Stimulated activated CD8-positive, alpha-beta memory T cell treated with anti-CD3 and anti-CD28 coated beads, Interleukin-4, amount 100 ng/mL, for 4 hours (primary cell): ENCODE measurements at places on chromosomes 2 and 18.

GRCh38 chr2:207791579-207792243, 22.0 kb upstream of the FZD5 start:
- no peak for DNase-seq

DNA sequence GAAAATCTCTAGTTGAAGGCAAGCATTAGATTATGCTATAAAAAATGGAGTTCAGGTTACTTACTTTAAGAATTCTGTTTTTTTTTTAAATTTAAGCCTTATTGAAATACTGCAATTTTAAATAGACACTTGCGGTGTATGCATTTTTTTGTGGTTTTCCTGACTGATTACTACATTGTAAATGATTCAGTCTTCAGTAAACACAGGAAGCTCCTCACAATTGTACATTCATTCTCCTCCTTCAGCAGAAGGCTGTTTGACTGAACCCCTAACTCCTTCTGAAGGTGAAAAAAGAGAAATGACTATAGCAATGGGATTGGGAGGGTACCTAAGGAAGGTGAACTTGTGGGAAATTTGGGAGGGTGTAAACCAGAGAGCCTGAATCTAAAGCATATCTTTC, 136.1 kb downstream of the GCA start:
- no peak for DNase-seq

DNA sequence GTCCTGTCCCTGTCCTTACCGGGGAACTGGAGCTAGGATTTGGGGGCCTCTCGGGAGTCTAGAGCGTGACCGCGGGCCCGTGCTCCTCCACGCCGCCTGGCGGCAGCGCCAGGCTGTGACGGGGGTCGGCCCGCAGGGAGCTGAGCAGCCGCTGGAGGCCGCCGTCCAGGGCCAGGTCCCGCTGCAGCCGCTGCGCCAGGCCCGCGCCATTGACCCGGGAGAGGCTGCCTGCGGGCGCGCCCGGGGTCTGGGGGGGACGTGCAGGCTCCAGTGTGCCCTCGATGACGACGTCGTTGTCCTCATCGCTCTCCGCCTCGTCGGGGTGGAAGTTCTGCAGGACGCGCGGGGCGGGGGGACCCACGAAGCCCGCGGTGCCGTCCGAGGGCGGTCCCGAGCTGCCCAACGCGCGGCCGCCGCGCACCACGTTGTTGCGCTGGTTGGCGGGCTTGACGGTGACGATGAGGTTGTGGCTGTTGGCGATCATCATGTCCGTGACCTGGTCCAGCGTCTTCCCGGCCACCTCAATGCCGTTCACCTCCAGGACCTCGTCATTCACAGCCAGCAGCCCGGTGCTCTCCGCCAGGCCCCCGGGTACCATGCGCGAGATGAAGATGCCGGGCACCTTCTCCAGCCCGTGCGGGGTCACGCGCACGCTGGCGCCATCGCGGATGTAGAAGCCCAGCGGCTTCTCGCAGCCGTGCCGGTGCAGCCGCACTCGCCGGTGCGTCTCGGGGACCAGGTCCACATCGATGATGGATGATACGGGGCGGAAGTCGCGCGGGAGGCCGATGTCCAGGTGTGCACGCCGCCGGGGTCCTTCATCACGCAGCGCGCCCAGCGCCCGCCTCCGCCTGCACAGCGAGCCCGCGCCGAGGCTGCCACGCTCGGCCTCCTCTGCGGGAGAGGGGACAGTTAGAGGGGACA, 50.9 kb downstream of the ADNP2 start:
- DNase-seq: no peak

DNA sequence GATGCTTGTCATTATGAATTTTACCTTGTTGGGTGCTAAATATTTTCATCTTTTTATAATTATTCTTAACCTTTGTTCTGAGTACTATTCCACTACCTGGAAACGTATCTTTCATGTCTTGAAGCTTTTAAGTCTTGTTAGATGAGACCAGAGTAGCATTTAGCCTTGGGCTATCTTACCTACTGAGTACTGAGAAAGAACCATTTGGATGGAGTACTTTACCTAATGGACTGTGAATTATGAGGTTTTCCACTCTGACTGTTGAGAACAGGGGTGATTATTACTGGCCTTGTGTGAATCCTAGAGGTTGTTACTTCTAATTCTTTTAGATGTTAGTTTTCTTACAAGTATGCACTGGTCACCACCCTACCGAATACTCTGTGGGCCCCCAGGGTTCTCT, 63.5 kb downstream of the CCDC102B start:
- DNase-seq: no peak

DNA sequence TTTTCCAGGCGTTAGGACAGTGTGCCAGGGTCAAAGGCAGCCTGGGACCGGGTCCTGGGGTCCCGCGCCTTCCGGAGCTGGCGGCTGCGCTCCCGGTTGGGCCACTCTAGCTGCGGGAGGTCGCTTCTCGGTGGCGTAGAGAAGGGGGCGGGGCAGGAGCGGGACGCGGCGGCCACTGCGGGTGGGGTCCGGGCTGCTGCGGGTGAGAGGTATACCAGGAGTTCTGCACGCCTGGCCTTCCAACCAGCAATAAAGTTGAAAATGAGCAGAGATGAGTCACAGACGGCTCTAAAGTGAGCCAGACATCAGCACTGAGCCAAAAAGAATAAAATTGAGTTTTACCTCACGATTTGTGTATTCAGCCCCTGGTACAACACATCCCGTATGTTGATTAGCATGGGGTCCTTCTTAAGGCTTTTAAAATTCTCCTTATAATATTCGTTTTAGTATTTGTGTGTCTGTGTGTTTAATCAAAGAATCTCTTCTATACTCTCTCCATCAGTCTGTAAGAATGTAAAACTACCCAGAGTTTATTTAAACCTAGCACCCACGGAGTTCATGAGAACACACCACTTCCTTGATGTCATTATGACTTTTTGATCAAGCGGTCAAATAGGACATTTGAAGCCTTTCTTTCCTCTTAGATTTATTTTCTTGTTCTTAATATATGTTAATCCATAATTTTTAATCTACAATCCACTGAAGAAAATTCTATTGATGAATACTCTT, at the start of gene C1GALT1C1L:
TSS of gene C1GALT1C1L (minus strand) at position 108 of the 729 bp plus-strand sequence. CDS start at position 1, 107 bp downstream.
- no peak for DNase-seq

GRCh38 chr2:138071720-138072719, 107.7 kb downstream of the HNMT start:
- no peak for DNase-seq

DNA sequence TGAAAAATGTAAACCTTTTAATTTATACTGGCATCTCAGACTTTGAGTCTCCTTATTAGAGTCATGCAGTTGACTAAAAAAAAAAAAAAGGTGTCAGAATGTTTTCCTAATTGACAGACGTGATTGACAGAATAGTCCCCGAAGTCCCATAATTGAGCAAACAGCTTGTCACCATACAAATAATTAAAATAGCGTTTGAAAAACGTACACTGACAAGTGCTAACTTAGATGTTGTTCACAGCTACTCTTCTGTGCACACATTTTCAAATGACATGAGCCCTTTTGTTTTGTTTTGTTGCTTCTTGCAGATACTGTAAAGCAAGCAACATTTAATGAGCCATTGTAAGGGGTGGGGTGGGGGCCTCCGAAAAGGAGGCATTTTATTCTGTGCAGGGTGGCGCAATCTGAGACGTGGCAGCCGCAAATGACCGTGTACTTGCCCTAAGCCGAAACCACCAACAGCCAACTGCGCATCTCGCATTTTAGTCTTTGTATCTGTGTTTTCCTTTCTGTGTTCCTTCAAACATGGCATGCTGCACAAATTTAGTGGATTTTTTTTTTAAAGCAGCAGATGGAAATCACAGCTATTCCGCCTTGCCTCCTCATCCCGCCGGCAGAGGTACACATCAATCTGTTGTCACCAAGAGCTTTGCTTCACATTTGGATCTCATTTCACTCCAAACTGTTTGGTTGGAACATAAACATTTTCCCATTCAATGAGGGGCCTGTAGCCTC, 52.4 kb downstream of the LPIN1 start:
- DNase-seq: no peak

DNA sequence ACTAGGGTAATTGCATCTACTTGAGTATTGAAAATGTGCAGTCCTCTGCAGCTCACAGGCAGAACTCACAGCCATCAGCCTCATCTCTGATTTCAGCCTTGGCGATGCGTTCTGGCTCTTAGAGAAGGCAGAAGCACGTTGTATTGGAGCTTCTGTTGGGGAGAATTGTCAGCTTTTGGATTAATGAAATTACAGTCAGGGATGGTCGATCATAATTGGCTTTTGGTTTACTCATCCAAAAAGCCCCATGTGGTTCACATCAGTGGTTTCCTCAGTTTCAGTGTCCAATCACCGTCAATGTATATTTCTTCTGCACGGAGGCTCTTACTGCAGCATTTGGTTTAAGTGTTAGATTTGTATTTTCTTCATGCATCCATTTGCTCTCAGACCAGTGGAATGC, 218.5 kb upstream of the SOX11 start:
- DNase-seq: no peak

- no peak for DNase-seq
These were observed 73.9 kb downstream of the SDC1 start for GRCh38 chr2:20150806-20151571.

DNA sequence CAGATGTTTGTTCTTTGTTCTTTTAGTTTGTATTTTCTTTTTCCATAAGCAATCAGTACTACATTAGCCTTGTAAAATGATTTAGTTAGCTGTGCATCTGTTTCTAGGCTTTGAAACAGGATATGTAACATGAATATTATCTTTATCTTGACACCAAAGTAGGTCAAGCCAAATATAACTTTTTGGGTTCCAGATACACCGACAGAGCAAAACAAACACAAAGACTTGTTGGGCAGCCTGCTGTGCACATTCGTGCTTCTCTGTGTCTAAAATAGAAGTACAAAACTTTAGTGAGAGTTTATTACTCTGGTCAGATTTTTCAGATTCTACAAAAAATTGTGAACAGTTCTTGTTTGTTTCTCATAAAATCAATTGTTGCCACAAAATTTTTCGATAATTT, 1059.3 kb upstream of the GYPC start:
- DNase-seq: no peak

DNA sequence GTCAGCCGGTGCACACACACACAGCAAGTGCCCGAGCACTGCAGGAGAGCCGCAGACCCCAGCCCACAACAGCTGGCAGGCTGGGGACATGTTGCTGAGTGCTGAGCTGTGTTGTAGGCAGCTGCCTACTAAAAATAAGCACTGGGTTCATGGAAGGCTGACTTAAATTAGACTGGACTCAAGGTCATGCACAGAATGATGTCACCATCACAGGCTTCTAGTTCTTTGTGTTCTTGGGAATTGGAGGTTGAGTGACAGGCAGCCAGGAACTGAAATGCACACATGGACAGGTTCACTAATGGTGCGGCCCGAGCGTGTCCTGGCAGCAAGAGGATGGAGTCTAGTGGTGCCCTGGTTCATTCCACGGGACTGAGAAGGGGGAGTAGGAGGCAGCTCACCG, 71.3 kb downstream of the VWA3B start:
- DNase-seq: no peak

DNA sequence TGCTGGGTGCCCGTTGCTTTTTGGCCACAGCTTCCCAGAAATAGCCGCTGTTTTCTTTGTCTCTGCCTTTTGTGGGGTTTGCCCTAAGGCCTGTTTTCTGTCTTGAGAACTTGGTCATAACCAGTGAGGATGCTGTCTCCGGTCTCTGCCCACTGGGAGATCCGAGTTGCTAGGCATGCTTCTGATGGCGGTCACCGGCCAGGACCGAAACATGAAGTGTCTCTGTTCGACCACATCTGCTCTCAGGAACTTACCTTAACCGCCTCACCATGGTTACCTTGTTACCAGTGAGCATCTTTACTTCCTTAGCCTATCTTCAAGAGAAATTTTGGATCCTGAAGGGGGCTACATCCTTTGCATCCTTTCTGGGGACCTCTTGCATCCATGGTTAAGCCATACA, 91.9 kb downstream of the RTP5 start:
- DNase-seq: no peak

DNA sequence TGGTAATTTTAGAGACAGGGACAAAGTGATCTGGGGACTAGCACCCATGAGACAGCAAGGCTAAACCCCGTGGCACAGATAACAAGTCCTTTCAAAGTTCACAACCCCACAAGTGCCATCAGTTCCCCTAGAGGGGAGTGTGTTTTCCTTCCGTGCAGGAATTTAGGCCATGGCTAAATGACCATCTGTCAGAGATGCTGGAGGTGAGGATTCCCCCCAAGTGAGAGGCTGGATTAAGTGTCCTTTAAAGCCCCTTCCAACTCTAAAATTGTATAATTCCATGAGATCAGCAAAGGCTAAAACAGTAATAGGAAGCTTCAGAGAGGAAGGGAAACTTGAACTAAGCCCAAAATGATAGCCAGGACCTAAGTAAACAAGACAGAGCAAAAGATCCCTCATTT, 8.7 kb downstream of the FEZ2 start:
- no peak for DNase-seq

GRCh38 chr18:24273596-24273995, 124.0 kb downstream of the OSBPL1A start:
- DNase-seq: no peak
